ENCODE measurements at places on chromosomes 16 and 17.

DNA sequence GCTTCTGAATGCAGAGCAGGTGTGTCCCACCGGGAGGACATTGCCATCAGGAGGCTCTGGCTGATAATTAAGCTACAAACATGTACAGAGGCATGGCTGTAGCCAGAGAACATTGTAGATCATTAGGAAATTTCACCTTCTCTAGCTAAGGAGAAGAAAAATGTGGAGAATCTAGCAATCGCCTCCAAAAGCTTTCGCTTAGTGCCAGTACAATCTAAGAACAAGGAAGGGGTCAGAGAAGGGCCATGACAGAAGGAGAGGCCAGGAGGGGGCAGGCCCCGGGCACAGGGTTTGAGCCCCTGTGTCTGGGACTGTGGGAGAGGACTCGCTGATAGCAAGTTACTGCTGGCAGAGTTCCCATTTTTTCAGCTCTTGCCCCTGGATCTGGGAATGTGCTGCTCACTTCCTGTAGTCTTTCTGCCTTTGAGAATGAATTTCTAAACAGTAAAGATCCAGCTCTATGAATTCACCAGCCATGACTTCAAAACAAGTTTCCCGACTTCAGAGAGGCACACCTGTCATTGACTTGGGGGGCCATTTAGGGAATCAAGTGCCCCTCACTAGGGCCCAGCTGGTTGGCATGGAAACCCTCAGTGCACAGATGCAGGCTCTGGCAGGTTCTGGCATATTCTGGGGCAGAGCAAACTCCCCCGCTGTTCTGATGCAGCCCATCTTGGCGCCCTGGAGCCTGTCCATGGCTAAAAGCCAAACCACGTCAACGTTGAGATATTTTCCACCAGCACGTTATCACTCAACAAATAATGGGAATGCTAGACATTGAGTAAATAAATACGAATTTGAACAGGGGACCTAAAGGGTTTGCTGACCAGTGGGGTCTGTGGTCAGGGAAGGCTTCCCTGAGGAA lies 59.5 kb upstream of the CACNG4 start:
- DNase-seq: no peak

DNA sequence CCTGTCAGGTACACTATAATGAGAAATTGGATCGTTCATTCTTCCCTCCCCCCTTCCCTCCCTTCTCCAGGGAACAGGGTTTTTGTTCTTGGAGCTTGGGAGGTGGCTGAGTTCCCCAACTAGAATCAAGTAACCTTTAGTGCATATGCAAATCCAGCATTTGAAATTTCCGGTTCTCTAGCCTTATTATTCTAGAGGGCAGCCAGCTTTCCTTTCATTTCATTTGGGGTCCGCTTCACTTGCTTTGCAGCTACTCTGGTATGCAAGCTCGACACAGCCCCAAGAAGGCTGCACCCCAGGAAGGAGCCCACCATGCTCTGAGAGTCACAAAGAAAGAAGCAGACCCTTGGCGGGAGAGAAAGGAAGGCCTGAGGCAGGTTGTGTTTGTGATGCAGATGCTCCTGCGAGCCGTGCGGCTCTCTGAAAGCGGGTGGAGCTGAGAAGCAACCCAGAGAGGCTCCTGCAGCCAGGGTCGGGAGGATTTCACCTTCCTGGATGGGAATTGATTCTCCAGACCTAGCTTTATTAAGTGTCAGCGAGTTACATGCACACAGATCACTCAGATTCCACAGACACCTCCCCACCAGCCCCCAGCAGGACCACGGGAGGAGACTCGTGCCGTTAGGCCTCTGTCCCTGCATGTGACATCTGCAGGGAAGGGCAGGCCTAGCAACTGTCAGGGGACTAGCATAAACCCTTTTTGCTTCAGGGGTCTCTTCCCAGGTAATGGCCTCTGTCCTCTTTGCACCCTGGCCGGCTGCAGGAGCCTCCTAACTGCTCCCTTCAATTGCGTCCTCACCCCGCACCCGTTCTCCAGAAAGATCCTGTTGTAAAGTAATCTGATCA lies 34.5 kb downstream of the PMM2 start:
- DNase-seq: no peak

DNA sequence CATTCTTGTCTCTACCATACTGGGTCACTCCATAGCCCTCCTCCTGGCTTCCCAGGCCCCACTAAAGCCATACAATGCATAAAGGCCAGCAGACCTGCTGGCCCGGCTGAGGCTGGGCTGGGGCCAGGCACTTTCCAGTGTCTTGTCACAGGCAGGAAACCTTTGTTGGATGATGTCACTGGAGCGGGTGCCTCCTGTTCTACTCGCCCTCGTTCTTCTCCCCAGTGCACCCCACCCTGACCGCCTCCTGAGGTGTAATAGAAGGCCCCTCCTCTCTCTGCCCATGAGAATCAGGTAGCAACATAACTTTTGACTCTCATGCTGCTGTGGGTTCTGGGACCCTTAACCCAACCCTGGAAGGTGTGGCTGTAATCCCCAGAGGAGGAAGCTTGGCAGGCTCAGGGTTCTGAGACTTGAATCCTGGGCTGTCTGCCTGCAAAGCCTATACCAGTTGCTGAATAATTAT lies 54.2 kb upstream of the IL34 start:
- DNase-seq: no peak

GRCh38 chr16:19860166-19861041 lies 24.2 kb downstream of the GPRC5B start:
- DNase-seq: no peak

DNA sequence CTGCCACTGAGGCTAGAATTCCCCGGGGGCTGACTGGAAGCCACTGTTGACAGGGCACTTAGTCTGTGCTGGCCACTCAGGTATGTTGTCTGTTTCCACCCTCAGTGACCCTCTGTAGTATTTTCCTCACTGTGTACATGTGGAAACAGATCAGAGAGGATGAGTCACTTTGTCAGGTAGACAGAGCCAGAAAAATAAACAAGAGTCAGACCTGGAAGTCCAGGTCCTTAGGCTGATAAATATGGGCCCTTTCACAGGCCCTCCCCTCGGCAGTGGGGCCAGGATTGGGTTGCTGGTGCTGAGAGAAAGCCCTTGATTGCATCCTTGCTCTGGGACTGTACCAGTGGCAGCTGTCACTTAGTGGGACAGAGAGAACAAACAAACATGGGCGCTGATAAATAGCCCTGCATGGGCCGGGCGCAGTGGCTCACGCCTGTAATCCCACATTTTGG lies 21.3 kb downstream of the PGS1 start:
- no peak for DNase-seq

DNA sequence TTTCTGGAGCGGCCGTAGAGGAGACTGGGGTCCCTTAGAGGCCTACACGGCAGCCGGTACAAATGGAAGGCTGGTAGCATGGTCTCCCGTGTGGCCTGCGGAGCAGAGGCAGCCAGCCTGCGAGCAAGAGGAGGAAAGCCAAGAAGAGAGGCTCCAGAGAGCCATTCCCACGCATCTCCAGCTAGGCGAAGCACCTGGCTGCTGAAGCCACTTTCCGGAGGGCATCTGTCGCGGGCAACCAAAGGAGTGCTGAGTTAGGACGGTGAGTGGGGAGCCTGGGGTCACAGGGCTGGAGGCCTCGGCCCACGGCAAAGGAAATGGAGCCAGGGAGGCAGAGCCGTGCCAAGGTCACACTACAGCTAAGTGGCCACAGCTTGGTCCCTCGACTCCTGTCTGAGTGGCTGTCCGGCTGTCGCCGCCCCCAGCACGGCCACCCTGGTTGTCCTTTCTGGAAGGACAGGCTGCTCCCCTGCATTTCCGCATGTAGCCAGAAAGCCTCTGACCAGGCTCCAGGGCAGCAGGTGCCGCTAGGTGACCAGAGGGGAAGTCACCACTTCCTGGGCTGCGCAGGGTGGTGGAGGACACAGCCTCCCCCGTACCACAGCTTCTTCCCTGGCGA lies 33.7 kb downstream of the ENGASE start:
- no peak for DNase-seq

GRCh38 chr17:44899074-44899782 lies at the start of gene EFTUD2:
TSS of gene EFTUD2 (minus strand) at chr17:44899445. CDS start at chr17:44894521, 4,924 bp downstream.
- DNase-seq: peak; percentile 93

DNA sequence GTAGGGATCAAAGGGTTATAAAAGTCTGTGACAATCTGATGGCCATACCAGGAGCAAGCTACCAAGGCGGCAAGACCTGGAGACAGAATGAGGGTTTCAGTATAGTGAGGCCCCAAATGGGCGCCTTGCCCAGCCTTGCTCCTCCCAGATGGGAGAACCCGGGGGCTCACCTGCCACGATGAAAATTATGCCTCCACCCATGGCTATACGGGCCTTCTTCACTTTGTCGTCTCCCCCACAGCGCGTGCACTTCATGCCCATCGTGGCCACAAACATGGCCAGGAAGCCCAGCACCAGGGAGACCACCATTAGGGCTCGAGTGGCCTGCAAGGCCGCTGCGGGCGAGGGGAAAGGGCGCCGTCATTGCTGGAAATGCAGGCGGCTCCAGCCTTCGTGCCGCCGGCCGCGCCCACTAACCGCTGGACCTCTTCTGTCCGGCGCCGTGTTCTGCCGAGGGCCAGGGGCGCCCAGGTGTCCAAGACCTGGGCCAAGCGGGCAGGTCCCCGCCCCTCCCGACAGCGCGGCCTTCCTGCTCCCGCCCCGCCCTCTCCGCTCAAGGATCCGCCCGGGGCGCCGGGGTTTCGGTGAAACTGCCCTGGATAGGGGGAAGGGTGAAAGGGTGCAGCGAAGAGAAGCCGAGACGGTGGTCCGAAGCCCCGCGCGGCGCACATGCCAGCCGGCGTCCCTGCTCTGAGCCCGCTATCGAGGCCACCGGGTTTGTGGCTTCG lies 1.5 kb downstream of the CLDN7 start:
- DNase-seq: peak; percentile 32

DNA sequence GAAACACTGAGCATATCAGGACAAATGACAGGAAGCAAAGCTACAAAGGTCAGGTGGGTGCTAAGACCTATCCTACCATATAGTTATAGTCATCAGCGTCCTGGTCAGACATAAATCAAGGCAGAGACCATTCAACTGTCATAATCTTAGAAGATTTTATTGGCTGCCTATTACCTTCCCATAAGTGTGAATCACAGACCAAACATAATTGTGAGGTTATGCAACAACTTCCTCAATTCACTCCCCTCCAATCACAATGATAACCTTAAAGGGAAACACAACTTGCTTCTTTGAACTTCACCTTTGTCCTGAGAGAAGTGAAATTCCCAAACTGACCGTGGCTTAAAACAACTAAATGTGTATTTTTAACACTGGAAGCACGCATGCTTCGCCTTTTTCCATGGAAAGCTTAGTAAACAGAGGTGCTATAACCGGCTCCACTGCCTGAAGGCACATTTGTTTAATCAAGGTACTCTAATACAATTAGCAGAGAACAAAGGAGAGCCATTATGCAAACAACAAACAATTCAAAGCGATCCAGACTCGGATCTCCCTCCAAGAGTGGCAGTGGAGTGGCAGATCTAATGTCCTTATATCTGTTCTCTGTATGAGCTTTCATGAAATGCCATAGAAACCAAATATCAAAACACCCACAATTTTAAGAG lies 84.9 kb downstream of the TMEM114 start:
- no peak for DNase-seq

- DNase-seq: no peak
These were observed 281.5 kb downstream of the SNX29 start for GRCh38 chr16:12257926-12258561.

DNA sequence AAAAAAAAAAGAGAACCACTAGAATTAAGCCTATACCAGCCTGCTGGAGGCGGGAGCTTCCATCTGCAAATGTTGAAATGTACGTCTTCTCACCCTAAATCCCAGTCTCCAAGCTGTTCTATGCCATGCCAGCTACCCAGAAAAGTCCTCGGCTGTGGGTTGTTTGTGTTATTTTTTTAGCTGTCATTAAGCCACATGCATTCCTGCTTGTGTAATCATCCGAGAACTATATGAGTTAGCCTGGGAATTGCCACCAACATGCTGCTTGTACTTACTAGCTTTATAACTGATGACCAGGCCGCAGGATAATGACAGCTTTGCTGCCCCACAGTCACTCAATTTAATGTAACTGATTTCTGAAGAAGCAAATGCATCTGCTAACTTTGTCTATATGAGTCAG lies 313.9 kb upstream of the SALL1 start:
- DNase-seq: no peak

DNA sequence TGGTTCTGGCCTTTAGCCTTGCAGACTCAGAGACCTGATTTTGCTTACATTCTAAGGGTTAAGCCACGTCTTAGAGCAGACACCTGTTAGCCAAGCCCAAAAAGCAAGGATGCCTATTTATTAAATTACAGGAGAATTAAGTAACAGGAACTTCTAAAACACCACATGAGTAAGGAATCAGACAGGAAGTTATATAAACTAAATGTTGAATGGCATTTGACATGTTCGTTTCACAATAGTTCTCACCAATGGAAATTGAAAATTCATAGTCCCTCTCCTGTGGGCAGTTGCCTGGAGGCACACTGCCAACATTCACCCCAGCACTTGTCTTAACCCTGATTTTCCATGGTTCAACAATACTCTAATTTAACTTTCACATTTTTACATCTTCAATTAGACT lies 9.0 kb downstream of the KRTAP9-7 start:
- DNase-seq: no peak

- peak; percentile 94 for DNase-seq
These were observed at the start of gene AP2B1 for GRCh38 chr17:35587074-35587961. TSS of gene AP2B1 (plus strand) at chr17:35587322. CDS start at chr17:35594031, 6,709 bp downstream.

GRCh38 chr17:59845595-59846393 lies 46.9 kb downstream of the TUBD1 start:
- DNase-seq: peak; percentile 56

GRCh38 chr17:34146440-34147043 lies 108.5 kb upstream of the CCL2 start:
- peak; percentile 3 for DNase-seq

DNA sequence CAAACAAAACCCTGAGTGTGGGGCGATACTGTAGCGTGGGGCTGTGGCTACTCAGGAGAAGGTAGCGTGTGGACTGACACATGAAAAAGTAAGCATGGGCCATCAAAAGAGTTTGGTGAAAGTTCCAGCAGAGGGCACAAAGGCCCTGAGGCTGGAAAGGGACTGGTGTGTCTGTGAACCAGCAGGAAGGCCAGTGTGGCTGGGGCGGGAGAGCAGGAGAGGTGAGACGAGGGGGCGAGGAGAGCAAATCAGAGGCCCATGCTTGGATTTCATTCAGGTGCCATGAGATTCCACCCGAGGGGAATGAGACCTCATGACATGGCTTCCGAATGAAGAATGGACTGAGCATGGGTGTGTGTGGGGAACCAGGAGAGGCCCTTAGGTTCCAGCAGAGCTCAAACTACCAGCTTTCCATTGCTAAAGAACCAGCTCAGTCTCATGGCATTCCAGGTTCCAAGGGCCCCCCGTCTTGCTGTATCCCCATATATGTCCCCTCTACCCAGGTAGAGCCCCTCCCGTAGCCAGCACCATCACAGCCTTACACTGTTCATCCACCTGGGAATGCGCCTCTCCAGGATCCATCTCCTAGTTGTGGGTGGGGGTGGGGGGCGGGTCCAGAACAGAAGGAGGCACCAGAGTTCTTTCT lies 31.1 kb downstream of the TRPV2 start:
- DNase-seq: no peak

DNA sequence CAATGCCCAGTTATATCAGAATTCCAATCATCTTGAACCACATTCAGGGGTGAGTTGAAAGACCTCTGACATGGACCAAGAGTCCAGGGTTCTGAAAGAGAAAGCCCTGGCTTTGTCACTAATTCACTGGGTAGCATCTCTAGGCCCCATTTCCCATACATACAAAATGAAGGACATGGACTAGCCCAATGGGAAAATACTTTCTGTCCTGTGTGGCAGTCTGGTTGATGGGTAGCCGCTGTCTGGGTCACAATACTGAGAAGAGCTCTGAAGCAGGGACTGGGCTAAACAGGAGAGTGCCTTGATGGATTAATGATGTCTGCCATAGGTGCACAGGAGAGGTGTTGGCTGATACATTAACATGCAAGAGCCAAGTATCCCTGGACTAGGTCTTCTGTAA lies 214.3 kb downstream of the RAB11FIP4 start:
- DNase-seq: no peak

GRCh38 chr16:75701361-75701760 lies at the start of gene DUXB:
TSS of gene DUXB (minus strand) at chr16:75701461. CDS start at chr16:75701418, 43 bp downstream.
- DNase-seq: no peak

Data from activated CD4-positive, alpha-beta T cell treated with anti-CD3 and anti-CD28 coated beads for 4 hours (primary cell).